ENCODE measurements at places on chromosomes 1 and 21. TPM values are rescaled to one million over a fixed set of nuclear protein-coding genes. Genes with fewer than 3 reads are reported as not detected.

Gene PRAMEF20
- total RNA-seq = not detected

Gene PLPPR4
- not detected for total RNA-seq

Gene PLA2G2D
- total RNA-seq = not detected

Gene E2F2
- total RNA-seq = 0.10 TPM

Gene AMY2B
- total RNA-seq = 63.7 TPM

Gene CELA2B
- total RNA-seq = not detected

Gene PODN
- not detected for total RNA-seq

Gene TNN
- not detected for total RNA-seq

Gene TSPEAR
- not detected for total RNA-seq

Gene ELAPOR1
- total RNA-seq = 7.0 TPM

Gene PTGS2
- total RNA-seq = not detected

Gene CASQ2
- not detected for total RNA-seq

Gene TMEM269
- 0.49 TPM for total RNA-seq

Gene ADGRL4
- total RNA-seq = not detected

Gene EXO1
- not detected for total RNA-seq

Gene MPZ
- total RNA-seq = 11.9 TPM

Gene FCRL6
- total RNA-seq = 2.1 TPM

Gene FOXD3
- not detected for total RNA-seq

Gene LMX1A
- total RNA-seq = not detected

Gene SLC66A1
- total RNA-seq = 6.4 TPM

Gene LRRC3
- total RNA-seq = 0.91 TPM

Gene PTPRF
- not detected for total RNA-seq

Gene CCDC27
- total RNA-seq = not detected

Gene KIAA0040
- total RNA-seq = 25.7 TPM

Gene NCAM2
- not detected for total RNA-seq

Gene KRTAP13-2
- not detected for total RNA-seq

Gene ALG14
- 0.83 TPM for total RNA-seq

Gene KLHDC7A
- not detected for total RNA-seq

Gene FCGR3A
- 0.74 TPM for total RNA-seq

Gene FALEC
- not detected for total RNA-seq

Gene PTAFR
- total RNA-seq = 0.70 TPM

Gene TRIM46
- 4.1 TPM for total RNA-seq

Gene CYP4B1
- total RNA-seq = not detected

Gene NKAIN1
- not detected for total RNA-seq

Gene CNTN2
- total RNA-seq = not detected

Gene AADACL3
- total RNA-seq = not detected

Gene SNX7
- not detected for total RNA-seq

Gene OR2T10
- not detected for total RNA-seq

Gene IL19
- not detected for total RNA-seq

Gene PLA2G2F
- not detected for total RNA-seq

Gene CLCA1
- total RNA-seq = not detected

Gene AK5
- total RNA-seq = 35.9 TPM
